ENCODE measurements at places on chromosomes 5 and 9.

DNA sequence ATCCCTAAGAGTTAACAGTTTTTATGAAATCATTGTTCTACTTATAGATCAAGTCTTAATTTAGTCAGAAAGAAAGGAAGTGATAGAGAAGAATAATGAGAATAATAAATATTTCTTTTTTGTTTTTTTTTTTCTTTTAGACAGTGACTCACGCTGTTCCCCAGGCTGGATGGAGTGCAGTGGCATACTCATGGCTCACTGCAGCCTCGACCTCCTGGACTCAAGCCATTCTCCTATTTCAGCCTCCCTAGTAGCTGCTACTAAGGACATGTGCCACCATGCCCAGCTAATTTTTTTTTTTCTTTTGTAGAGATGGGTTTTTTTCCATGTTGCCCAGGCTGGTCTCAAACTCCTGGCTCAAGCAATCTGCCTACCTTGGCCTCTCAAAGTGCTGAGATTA is 11.0 kb downstream of the IFNA21 start:
- no peak for DNase-seq

GRCh38 chr9:5354184-5354583 is 14.5 kb upstream of the RLN1 start:
- DNase-seq = no peak

GRCh38 chr5:54904425-54904824 is 81.0 kb downstream of the ESM1 start:
- DNase-seq = no peak

DNA sequence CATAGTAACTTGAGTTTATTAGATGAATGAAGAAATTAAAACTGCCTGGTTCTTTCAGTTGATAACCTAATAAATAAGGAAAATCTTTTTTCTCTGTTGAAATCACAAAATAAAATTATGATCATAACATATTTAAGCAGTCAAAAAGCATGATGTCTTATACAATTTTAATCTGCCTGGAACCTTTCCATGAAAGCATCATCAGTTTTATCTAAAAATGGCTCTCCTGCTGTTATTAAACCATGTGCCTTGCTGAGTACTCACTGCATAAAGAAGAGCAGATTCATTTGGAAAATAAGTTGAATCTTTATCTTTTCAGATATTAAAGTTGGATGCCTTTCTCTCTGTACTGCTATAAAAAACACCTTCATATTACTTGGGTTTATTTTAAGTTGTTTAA is 148.8 kb downstream of the SLC24A2 start:
- no peak for DNase-seq

GRCh38 chr5:6188976-6189375 is 189.4 kb downstream of the MED10 start:
- DNase-seq = no peak

DNA sequence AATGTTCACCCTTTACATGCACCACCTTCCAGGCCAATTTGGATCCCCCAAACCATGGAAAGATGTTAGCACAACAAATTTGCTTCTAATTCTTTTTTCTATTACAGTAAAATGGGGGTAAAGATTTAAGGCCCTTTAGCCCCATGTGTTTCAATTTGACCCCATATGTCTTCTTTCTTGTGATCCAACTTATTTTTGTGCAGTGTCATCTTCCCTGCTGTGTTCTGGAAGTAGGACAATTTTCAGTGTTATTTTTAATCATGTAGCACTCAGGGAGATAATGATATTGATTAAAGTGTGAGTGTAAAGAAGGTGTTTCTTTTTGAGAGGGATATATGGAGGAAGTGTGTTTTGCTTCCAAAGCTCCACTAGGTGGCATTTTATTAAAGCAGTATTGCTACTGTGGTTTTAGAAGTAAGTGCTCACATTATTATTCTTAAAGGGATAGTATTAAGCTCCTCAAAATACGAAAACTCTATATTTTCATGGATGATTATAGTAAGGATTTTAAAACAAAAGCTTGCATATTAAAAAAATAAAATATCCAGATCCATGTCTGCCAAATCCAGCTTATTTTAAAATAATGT is 118.7 kb upstream of the ATP10B start:
- DNase-seq = no peak

DNA sequence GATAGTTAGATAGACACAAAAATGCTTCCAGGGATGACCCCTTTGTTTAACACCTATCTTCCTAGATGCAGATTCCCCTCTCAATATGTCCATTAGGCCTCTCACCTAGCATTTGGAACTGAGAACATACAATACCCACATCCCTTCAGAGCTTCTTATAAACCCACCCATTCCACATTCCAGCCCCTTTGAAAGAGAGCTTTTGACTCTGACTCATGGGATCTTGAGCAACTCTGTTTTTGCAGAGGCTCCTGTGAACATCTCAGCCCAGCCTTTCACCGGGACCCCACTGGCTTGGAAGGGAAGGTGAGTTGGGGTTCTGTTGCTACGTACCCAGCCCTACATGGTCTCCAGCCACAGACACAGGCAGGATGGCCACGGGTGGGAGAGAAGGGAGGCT is 195.5 kb downstream of the FRMD3 start:
- DNase-seq = no peak

DNA sequence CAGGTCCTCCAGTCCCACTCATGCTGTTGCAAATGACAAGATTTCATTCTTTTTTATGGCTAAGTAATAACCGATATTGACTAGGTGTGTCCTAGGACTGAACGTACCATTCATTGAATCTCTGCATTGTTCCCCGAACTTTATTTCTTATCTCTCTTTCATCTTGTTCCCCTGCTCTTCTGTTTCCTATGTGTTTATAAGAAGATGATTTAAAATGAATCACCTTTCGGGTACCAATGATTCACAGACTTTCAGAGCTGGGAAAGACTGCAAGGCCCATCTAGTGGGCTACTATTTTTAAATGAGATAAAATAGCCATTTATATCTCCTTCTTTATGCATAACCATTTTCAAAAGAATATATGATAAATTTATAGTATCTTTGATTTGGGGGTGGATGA is 133.0 kb downstream of the CDH18 start:
- no peak for DNase-seq

- no peak for DNase-seq
Measured at GRCh38 chr5:6043491-6044310, 334.6 kb downstream of the MED10 start.

- no peak for DNase-seq
Measured at GRCh38 chr5:56522960-56523359, 289.8 kb upstream of the ANKRD55 start.

DNA sequence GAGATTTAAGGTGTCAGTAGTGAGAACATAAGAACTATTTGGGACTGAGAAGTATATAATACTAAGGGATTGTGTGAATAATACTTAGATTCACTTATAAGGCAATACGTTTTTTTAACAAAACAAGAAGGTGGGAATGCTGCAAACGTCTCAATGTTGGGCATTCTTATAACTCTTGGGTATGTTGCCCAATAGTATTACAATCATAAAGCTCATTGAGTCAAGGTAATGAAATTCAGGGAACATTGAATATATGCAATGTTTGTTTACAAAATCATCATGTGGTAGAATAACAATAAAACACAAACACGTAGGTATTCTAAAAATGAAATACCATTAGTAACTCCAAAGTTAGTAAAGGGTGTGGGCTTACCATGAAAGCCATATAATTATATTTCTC is 400.7 kb downstream of the KIAA0825 start:
- no peak for DNase-seq

GRCh38 chr9:127183814-127184582 is 61.6 kb upstream of the ANGPTL2 start:
- DNase-seq = no peak

- DNase-seq = no peak
Measured at GRCh38 chr5:50401336-50401735, 39.8 kb downstream of the EMB start.

DNA sequence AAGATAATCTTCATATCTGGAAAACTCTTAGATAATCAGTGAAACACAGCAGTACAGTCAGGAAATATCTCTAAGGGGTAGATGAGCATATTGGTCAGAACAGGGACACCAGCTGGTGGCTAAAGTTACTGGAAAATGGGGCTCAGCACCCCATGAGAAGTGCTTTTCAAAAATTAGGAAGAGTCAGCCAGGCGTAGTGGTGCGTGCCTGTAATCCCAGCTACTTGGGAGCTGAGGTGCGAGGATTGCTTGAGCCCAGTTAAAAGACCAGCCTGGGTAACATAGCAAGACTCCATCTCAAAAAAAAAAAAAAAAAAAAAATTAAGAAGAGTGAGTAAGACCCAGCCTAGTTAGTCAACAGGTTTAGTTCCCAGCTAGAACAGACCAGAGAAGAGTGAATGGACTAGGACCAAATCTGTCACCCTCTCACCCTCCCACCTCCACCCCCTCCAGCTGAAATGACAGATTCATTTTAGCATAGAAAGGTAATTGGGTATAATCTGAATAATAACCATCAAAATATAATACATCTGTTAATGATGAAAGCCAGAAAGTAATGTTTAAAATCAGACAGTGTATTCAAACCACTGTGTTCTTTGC is 120.9 kb downstream of the CDC42SE2 start:
- DNase-seq = no peak

DNA sequence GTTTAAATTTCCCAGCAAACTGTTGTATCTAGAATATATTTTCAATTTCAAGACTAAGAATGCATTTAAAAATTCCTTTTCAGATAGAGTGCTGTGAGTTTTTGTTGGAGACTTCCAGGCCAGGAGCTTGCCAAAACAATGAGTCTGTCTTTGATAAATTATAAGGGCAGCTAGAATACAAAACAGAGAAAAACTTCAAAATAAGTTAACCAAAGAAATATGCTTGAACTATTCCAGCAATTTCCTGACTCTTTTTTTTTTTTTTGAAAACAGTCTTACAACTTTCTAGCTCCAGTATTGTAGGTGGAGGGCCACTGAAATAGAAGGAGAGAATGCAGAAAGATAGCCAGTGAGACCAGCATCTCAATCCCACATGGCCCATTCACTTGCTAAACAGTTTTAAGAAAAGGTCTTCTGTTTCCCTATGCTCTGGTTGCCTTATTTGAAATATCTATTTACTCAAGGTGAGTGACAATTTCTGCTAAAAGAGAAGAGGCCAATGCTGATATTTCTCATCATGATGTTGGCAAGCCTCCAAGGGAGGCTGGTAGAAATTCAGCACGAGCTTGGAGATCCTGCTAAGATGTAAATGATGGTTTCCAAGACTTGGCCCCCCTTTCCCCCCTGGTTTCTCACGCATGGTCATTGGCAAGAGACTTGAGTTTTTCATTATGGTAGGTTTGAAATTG is 103.2 kb downstream of the USP20 start:
- DNase-seq = no peak

DNA sequence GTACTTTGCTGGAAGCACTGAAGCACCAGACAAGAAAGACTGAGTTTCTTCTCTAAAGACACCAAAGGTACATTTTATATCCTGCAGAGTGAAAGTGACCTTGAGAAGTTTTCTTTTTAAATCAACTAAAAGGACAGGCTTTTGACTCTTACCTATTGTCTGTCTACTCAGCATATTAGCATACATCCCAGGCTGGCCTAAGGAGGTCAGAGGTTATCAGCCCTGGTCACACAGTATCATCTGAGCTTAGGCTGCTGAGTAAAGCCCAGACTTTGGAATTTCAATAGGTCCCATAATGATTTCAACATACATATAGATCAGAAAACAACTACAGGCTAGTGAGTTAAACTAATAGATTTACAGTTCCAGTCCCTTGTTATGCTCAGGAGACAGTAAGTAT is 10.1 kb upstream of the CDH9 start:
- DNase-seq = no peak

All from stimulated activated CD8-positive, alpha-beta memory T cell treated with anti-CD3 and anti-CD28 coated beads, Interleukin-7, amount 100 ng/mL, for 4 hours (primary cell).